Activated CD4-positive, alpha-beta T cell treated with anti-CD3 and anti-CD28 coated beads, Interleukin-2, Interleukin-4, amounts not matched to agents 100 ng/mL and 50 ng/mL, durations not matched to agents 16 hours and 8 hours (primary cell): ENCODE measurements at places on chromosomes 5 and 9.

GRCh38 chr9:37464426-37465248, 613 bp downstream of the ZBTB5 start:
- peak; percentile 58 for DNase-seq

GRCh38 chr9:121937240-121937639, 155.9 kb downstream of the TTLL11 start:
- DNase-seq: no peak

DNA sequence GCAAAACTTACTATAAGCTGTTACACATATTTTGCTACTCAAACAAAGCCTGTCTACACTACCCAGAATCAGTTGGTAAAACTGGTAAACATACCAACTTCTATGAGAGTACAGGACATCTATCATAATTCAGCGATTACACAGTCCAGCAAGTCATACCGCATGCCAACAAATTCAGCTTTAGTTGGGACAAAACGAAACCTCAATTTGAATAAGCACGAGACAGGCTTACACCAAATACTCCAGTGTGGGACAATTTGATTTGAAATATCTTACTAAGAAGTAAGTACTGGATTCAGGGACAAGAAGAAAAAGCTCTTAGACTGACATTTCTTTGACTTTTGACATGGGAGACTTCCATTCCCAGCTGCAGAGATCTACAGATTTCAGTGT, 2.0 kb downstream of the NRG2 start:
- no peak for DNase-seq

- DNase-seq: no peak
These were observed 89.5 kb downstream of the LMX1B start for GRCh38 chr9:126703002-126703865.

GRCh38 chr9:5416953-5417352, 20.8 kb downstream of the PLGRKT start:
- no peak for DNase-seq

DNA sequence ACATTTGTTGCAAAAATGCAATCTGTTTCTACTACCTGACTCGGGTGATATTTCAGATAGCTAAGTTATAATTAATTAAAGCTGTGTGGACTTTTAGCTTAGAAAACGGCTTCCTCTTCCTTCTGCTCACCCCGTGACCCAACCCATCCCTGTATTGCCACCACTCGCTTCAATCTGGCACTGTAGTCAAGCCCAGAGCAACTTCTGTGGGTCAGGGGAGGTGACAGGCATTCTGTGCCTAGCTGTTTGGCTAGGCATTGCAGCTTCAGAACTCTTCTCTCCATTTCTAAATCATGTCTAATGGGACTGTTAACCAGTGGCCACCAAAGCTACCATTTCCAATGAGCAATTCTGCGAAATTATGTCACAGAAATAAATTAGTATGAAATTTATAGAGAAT, 179.7 kb upstream of the TLX3 start:
- DNase-seq: no peak

DNA sequence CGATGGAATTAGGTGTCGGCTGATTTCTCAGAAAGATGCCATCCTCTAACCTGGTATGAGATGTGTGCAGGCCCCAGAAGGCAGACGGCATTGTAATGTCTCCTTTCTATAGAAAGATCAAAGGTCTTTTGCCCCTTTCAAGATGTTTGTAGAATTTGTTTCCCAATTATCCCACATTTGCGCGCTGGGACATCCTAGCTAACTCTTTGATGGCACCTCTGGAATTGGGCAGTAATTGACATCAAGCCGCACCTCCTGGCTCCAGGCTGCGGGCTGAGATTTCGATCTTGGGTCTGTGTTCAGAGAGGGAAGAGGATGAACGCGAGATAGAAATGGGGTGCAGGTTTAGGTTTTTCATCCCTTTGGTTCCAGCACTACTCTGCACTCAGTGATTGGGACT, 84.8 kb upstream of the LMX1B start:
- DNase-seq: no peak

- DNase-seq: peak; percentile 46
These were observed 52.3 kb downstream of the WDR36 start for GRCh38 chr5:111144352-111144930.

DNA sequence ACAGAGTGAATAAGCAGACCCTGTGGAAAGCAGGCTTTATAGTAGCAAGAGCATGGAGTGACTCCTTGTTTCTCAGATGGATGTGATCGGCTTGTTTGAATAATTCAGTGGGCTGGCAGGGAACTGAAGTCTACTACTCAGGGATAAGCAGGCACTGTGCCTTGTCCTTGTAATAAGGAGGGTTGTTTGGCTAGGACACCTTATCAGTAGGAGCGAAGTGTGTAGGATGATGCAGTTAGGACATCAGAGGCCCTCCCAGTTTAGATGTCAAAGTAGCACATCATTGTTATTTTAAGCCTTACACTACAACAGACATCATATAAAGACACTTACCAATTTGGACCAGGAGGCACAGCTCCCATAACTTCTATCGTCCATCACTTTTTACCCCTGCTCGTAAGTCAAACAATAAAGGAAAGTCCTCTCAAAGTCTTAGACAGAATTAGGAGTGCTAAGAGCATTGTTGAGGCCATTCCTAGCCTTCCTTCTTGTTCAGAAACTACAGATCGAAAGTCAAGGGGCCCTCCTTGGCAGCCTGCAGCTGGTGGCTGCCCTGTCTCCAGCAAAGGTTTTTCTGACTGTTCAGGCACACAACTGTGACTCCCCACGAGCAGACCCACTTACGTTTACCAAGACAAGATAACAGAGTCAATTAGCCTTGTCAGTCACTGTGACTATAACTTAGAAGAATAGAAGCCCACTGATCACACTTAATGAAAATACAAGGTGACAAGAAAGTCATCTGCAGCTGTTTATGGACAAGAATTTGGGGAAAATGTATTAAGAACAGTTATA, 218.6 kb downstream of the SNX18 start:
- DNase-seq: no peak

DNA sequence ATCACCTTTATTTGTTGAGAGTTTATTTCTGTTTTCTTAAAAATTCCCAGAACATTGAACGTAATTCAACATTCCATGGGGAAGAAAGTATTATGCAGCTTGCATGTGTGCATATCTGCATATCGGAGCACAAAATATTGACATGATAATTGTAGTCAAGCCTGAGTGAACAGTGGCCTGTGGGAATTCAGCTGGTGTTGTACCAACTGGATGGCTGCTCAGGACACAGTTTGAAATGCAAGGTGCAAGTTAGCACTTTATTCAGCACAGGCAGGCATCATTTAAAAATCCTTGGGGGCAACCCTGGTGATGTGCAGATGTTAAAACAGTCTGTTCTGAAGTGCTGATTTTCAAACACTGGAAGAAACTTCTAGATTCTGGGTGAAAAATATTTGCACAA, 82.4 kb downstream of the CNTLN start:
- no peak for DNase-seq

DNA sequence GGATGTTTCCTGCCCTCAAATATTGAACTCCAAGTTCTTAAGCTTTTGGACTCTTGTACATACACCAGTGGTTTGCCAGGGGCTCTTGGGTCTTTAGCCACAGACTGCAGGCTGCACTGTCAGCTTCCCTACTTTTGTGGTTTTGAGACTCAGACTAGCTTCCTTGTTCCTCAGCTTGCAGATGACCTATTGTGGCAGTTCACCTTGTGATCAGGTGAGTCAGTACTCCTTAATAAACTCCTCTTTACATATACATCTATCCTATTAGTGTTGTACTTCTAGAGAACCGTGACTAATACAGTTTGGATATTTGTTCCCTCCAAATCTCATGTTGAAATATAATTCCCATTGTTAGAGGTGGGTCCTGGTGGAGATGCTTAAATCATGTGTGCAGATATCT, 681.9 kb upstream of the ARRDC3 start:
- DNase-seq: no peak

GRCh38 chr5:111461255-111461671, 51.1 kb downstream of the STARD4 start:
- DNase-seq: no peak

- no peak for DNase-seq
These were observed 435.7 kb downstream of the DMAC1 start for GRCh38 chr9:7363777-7364477.

DNA sequence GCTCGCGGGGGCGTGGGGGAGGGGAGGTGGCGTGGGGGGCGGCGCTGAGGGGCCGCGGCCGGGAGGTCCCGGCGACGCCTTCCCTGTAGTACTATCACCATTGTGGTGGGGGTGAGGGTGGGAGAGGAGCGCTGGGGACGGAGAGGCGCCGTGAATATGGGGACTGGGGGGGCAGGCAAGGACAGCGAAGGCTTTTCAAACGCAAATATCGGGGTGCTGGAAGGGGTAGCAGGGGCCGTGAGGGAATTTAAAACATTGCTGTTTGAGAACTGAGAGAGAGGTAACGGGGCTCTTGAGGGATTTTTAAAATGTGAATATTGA, 427 bp downstream of the RBM27 start:
- DNase-seq: no peak

GRCh38 chr9:92807757-92808725, 43.4 kb upstream of the BICD2 start:
- DNase-seq: no peak

GRCh38 chr5:80070338-80071056, 35.3 kb downstream of the THBS4 start:
- DNase-seq: no peak

DNA sequence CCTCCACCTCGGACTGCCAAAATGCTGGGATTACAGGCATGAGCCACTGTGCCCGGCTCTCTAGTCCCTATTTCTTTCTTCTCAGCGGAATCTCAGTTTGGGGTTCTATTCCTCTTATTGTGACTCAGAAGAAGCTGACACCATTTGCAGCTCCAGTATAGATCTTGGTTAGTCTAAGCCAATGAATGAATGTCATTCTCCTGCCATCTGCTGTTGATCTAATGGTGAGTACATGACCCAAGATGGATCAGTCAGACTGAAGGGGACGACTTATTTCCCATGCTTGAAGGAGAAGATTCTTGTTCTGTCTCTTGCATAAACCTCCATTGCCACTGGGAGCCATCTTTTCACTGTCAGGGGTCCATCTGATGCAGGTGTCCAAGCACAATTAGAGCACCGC, 76.0 kb upstream of the KLF9 start:
- no peak for DNase-seq

- no peak for DNase-seq
These were observed 4.8 kb downstream of the CWC27 start for GRCh38 chr5:64773533-64773932.

DNA sequence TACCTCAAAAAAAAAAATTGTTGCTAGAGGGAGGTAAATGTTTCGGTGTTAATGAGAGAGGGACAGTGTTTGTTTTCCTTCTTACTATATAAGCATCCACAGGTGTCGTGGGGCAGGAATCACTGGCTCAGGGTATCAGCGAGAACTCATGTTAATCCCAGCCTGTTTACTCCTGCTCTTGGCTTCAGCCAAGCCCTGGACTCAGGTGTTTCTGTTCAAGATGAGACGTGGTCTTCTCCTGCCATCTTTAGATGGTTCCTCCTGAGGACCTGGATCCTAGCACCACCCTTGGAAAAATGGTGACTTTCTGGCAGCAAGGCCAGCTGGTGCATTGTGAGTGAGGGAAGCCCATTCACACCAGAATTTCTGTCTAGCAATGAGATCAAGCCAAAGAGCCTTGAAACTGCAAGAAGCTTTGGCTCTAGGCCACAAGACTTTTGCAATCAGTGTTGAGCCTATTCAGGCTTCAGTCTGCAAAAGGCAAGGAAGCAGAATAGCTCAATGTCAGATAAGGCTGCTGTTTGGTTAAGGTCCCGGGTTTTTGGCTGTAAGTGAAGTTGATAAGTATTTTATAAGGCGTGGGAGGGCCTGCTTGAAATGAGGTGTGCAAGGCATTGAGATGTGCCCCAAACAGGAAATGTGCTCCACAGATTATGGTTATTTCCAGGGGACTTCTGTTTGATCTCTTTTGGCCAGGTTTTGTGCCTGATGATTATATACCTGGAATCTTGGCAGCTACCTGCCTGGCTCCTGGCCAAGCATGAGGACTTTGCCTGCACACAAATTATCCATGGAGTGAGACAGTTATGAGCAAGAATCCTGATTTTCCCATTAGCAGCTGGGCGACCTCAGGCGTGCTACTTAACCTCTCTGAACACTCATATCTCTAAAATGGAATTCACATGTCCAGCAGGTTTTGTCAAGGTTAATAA, 99.8 kb downstream of the TENT4A start:
- no peak for DNase-seq

DNA sequence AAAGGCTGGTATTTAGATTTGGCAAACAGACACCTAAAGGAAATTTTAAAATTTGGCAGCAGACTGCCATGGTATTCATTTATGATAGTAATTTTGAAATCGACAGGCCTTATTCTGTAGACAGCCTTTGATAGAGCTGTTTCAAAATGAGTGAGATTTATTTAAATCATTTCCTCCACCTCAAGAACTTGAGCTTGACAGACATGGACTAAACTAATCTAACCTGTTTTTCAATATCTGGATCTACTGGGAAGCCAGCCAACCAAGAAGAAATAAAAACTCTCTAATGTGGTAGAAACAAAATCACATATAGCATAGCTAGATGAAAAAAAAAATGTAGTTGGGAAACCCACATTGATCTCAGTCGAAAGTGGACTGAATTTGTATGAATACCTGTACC, 56.9 kb upstream of the RASA1 start:
- peak; percentile 16 for DNase-seq

DNA sequence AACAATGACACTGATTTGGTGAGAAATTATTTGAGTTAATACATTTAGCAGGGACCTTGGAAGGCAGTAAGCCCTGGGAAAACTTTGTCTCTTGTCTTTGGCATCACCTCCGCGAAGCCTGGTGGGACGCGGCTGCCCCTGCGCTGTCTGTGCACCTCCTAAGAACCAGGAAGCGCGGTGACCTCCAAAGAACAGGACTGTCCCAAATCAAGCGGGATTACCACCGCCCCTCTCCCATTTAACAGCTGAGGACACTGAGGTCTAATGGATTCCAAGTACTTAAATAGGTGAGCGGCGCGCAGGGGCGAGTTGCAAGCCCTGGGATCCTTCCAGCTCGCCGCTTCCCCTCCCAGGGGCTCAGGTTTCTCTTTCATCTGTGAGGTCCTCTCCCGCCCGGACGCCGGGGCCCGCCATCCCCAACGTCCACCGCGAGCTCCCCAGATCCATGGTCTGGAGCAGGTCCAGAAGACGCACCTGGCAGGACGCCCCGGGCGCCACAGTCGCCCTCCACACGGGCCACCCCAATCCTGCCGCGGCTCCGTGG, 432 bp downstream of the STARD4 start:
- no peak for DNase-seq

- DNase-seq: no peak
These were observed 58.9 kb downstream of the NREP start for GRCh38 chr5:111697881-111698757.

DNA sequence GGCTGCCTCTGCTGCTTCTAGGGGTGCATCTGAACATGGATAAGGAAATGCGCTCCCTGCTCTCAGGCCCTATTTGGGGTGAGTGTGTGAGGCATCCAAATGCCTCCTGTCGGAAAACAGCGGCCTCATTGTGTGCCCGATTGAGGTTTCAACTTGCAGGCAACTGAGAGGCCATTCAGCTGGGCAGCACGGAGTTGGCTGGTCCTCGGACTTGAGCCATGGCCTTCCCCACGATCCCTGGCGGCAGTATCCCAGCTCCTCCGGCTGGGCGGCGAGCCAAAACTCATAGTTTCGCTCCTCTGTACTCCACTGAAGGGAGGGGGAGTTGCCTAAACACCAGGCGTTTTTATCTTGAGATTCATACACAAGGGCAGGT, 597.3 kb upstream of the SGCD start:
- DNase-seq: no peak

GRCh38 chr9:32928145-32928763, 73.2 kb downstream of the APTX start:
- no peak for DNase-seq
